ENCODE measurements at places on chromosomes 12 and 14.

- DNase-seq, result no peak
Measured at GRCh38 chr12:77995436-77996167, 164.9 kb downstream of the NAV3 start.

DNA sequence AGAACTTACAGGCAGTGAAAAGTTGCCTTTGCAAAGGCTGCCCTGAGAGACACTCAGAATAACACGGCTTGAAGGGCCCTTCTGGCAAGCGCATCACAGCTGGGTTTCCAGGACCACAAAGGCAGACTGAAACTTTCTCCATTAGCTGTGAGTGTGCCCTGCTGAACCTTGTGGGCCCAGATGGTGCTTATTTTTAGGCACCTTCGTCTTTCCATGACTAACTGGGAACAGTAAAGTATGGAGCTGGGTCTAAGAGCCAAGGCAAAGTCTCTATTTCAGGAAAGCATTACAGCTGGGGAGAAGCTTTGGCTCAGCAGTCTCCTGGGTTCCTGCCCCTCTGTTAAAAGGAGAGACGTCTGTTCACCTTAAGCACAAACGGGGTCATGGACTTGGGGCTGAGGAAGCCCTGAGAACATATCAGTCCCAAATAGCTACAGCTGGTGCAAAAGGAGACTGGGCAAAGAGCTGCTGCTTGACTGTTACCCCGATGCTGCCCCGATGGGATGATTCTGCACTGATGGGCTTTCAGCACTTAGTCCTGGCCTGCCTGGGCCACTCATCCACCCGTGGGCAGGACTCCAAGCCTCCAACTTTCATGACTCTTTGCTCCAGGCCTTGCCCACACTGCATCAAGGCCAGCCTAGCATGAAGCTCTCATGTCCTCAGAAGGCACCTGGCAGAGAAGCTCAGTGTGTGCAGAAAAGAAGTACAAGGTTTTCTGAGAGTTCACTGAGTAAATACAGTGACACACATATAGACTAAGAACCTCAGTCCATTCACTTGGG, 248.3 kb downstream of the PHLDA1 start:
- DNase-seq, result no peak

- DNase-seq, result no peak
Measured at GRCh38 chr12:29990971-29991370, 207.2 kb upstream of the TMTC1 start.

GRCh38 chr14:22194664-22195063, 394.4 kb downstream of the DAD1 start:
- DNase-seq, result no peak

All from NCI-H1092 (cell line).